ELR (cell line): ENCODE measurements at places on chromosomes 12 and 14.
A peak's percentile ranks its signal among the peaks of the same experiment; 100 is the strongest.

DNA sequence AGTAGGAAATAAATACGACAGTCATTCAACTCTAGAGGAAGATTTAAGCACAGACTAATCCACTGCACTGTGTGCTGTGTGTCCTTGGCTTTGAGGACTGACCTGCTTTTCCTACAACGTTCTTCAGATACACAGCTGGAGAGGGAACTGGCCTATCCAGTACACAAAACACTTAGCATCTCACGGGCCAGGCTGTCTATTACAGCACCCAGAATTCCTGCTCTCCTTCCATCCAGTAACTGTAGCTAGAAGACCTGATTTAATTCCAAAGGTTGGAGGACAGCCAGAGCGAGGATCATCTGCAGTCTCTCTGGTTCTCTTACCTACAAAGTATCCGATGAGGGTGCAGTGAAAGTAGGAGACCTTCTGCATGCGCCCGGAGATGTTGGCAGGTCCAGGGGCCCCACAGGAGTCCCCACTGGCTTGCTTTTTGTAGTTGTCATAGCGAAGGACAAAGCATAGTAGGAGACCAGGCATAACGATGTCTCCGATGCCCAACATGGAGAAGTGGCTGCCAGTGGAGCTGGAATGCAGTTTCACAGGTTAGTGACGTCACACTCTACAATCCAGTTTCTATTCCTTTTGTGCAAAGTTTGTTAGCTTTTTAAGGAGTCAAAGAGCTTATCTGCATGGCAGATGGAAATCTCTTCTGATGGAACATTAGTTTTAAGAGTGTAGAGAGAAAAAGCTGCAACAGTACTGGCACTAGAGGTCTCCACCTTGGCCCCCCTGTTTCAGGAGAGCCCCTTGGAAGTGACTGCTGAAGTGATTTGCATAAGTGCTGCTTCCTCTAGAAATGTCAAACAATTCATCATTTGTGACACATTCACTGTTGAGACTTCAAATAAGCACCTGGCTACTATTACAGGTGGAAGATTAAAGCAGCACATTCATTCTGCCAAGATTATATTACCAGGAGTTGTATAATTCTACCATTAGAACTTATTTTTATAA lies 41.7 kb downstream of the ACADS start:
- no peak for DNase-seq

GRCh38 chr12:96083020-96083719 lies 47.8 kb upstream of the LTA4H start:
- peak; percentile 48 for DNase-seq

DNA sequence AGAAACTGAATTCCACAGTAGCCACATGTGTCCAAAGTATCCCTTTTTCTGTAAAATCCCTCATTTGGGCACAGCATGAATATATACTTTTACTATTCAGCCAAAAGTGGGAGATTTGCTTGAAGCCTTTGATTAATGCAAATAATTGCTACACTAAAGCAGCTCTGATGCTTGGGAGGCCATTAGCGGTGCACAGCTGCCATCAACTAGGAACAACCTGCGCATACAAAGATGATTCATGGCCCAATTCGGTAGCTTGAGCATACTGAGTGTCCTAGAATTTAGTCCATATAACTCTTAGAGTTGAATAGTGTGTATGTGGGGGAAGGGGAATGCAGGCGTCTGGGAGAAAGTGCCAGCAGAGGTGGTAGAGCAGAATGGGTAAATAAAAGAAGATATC lies 277.0 kb upstream of the RMST start:
- DNase-seq: no peak

- DNase-seq: peak; percentile 86
Observed at GRCh38 chr12:108616941-108617858, 16.5 kb downstream of the SELPLG start.

- DNase-seq: no peak
Observed at GRCh38 chr12:39846971-39847650, 227.5 kb upstream of the ABCD2 start.

DNA sequence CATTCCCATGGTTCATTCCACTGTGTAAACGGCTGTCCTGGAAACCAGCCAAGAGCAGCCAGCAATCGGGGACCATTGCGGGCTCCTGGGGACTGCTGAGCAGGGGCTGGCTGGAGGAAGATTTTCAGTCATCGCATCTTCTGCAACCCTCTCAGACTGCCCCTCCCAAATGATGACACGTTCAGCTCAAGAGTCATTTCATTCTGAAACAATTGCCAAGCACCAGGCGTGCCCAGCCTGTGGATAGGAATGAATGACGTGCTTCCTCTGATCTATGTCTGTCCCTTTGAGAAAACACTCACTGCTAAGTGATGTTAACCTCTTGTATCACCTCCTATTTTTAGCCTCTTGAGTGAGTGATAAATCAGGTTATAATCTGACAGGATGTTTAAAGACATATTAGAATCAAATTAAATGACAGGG lies 62.0 kb downstream of the NDUFA12 start:
- peak; percentile 83 for DNase-seq

- DNase-seq: peak; percentile 80
Observed at GRCh38 chr14:51776102-51776894, 84.1 kb upstream of the GNG2 start.

- no peak for DNase-seq
Observed at GRCh38 chr14:101723061-101723595, 38.4 kb upstream of the PPP2R5C start.

GRCh38 chr12:46370792-46371717 lies 1.5 kb downstream of the SLC38A2 start:
- DNase-seq: peak; percentile 92

GRCh38 chr12:102990419-102990818 lies 32.9 kb downstream of the ASCL1 start:
- no peak for DNase-seq

GRCh38 chr12:51171884-51172514 lies 936 bp downstream of the TFCP2 start:
- DNase-seq: peak; percentile 47

DNA sequence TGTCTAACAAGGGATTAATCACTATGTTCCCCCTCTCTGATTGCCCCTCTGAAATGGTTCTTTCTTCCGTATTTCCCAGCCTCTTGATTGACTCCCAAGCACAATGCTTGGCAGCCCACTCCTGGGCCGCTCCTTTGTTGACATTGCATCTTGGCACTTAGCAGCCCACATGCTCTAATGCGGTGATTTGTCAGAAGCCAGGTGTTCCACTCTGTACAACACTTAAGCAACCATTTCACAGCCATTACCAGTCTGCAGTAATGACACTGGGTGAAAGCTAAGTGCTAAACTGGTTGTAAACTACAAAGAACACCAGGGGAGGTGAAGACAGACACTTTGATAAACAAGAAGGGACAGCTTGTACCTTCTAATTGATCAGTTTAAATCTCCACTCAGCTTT lies 353.5 kb downstream of the TMEM132D start:
- no peak for DNase-seq

GRCh38 chr14:56040121-56040520 lies 78.1 kb upstream of the PELI2 start:
- DNase-seq: no peak

DNA sequence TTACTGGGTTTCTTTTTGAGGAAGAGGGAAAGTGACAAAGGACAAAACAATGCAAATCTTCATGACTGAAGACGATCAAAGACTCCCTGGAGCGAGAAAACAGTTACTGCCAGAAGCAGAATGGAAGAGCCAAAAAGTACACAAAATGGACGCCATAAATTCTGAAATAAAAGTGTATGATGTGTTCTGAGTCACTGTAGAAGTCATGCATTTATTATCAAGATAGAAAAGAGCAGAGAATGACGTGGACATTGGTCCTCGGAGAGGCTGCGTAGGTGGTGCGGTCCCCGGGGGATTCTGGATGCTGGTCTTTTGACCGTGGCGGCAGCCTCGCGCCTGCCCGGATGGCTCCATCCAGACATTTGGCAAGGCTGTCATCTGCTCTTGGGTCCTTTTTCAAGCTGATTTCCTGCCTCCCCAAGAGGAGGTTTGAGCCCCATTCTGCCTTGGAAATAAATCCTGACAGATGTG lies 52.8 kb downstream of the C14orf132 start:
- peak; percentile 62 for DNase-seq

GRCh38 chr12:124302241-124302806 lies 7.4 kb downstream of the RFLNA start:
- DNase-seq: no peak

DNA sequence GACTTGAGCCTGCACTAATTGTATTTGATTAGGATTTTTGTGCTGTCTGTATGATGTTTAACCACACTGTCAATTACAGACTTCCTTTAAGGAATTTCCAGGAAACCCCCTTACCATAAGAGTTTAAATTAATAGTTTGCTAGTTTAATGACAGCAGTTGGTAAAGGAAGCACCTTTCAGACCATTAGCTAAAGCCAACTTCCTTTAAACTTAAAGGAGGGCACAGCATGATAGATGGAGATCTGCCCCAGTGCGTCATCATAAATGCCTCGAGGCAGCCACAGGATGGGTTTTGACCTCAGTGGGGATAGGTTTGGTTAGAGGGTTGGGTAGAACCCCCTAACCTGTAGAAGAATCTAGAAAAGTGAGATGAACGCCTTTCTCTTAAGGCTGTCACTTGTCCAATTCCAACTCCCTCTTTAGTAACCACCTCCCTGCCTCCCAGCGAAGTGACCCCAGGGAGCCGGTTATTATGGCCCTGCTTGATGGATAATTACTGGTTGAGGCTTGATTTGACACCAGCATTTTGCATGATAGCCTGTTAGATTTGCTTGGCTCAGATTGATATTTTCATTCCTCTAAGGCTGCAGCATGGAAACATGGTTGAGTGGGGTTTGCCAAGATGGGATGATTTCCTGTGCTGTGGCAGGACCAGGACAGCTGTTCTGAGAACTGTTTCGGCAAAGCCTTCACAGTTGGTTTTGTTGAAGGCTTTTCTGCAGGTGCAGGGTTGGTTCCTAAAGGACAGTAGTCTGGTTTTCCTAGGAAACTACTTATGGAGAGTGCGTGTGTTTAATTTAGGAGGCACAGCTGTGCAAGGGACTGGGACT lies 62.7 kb downstream of the CHST11 start:
- DNase-seq: no peak

DNA sequence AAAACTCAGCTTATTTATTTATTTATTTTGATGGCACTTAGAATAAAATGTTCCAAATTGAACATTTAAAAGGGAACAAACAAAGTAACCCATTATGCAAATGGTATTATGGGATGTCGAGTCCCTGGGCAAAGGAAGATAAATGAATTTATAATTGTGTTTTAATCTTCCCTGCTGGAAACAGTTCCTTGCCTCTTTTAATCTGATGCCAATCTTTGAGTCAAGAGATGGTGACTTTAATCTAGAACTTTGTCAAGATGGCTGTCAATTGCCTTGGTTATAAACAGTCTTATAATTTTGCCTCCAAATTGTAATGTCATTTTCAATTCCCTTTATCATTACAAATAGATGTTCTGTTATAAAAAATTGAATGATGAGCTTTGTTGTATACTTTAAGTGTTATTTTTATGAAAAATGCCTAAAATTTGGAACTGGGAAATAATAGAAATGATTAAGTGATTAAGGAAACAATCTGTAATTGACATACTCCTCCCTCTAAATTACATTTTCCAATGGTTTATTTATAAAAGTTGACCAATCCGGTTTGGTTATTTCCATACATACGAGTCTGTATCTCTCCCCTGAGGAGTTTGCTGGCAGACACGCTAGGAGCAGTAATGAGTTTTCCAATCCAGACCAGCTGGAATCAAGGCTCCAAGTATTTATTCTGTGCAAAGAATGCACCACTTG lies 134.9 kb upstream of the FRMD6 start:
- no peak for DNase-seq

DNA sequence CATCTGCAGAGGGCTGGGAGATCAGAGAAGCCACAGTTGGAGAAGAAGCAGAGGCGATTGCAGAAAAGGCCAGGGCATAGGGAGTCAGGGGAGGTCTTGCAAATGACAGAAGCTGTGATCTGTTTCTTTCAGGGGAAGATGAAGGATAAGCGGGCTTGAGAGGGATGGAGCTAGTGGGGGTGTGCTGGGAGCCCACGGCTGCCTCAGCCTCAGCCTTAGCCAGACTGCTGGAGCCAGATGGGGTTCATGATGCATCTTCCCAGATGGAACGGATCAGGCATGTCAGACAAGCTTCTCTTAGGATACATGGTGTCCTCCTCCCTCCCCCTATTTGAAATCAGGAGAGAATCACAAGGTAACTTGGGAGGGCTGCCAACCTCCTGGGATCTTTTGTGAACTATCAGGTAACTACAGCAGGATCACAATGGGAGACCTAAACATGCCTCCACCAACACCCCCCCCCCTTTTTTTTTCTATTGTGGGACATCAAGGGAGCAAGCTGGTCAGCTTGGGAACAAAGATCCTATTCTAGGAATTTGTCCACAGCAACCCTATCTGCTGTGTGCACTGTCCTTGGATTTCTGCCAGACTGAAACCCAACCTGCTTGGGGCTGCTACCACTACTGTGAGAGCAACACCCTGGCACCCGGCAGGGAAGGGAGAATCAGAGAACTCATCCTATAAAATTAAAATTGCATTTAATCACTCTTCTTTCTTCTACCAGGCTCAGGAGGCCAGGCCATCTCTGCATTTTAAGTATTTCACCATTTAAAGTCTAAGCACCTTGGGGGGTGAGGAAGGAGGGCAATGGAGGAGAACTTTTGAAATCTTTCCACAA lies 10.7 kb upstream of the ATP2A2 start:
- DNase-seq: peak; percentile 49

- DNase-seq: no peak
Observed at GRCh38 chr12:112503512-112503911, 84.8 kb downstream of the PTPN11 start.

- DNase-seq: peak; percentile 24
Observed at GRCh38 chr14:74014299-74014698, 4.8 kb downstream of the ENTPD5 start.

- DNase-seq: no peak
Observed at GRCh38 chr14:101063121-101063520, 159.6 kb upstream of the RTL1 start.

DNA sequence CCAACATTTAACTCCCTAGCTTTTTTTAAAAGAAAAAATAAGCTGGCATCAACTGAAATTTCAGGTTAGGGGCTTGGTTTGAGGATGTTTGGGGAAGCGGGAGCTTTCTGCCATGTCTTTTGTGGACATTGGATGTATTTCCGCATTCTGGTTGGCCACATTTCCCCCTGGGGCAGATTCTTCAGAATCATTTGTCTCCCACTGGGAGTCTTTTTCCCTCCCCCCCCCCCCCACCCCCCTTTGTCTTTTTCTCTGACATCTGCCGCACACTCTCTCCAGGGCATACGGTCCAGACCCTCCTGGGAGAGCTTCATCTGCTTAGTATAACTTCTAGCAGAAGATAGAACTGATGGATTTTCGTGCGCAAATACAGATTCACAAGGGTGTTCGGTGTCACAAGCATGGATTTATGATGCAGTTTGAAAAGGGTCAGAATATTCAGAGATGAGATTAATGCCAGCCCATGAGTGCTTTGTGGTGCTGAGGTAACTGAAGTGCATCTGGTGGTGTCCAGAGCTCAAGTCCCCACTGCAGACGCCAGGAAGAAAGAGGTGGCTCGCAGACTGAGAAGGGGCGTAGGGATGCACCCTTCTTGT lies 40.2 kb downstream of the ETV6 start:
- no peak for DNase-seq
